ENCODE measurements at places on chromosomes 1 and 21.

- DNase-seq = no peak
Observed at GRCh38 chr1:11414926-11415538, 63.9 kb upstream of the DISP3 start.

DNA sequence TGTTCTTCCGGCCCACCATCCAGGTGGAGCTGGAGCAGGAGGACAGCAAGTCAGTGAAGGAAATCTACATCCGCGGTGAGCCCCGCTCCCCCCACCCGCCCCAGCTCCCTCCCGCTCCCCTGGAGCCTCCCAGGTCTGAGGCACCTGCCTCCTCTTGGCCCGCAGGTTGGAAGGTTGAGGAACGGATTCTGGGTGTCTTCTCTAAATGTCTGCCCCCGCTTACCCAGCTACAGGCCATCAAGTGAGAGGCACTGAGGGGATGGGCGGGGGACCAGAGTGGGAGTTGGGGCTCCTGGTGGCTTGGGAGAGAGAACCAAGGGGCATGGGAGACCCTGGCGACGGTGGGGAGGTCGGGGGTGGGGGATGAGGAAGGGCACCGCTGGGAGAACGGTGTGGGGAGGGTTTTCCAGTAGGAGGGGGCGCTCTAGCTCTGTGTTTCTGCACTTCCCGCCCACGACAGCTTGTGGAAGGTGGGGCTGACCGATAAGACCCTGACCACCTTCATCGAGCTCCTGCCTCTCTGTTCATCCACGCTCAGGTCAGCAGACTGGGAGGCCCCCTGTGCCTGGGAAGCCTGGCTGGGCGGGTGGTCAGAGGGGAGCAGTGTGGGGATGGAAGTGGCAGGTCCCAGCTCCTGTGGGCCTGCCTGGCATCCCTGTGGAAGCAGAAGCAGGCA lies 4.2 kb downstream of the LRRC71 start:
- DNase-seq = no peak

DNA sequence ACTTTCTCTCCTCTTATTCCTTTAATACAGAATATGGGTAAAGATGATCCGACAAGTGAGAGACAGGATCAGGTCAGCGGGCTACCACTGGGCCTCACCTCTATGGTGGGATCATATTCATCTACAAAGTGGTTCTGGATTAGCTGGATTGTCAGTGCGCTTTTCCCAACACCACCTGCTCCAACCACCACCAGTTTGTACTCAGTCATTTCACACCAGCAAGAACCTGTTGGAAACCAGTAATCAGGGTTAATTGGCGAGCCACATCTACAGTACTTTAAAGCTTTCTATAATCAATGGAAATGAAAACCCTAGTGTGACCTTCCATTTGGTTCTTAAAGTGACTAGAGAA lies 643 bp downstream of the NRAS start:
- DNase-seq = no peak

DNA sequence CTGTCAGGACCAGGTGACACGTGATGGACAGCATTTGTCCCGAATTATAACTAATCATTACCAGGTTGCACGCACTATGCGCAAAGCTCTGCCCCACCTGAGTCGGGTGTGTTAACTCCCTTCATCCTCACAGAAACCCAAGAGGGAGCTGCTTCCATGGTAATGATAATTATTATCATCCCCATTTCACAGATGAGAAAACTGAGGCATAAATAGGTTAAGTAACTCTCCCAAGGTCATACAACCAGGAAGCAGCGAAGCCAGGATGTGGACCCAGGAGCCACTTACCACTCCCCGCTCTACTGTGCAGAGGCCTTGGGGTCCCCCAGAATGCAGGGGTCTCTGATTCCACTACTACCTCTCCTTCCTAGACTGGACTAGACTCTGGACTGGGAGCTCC lies 76.7 kb upstream of the TARDBP start:
- DNase-seq = no peak

- DNase-seq = no peak
Observed at GRCh38 chr1:51264451-51264850, 28.4 kb downstream of the RNF11 start.

DNA sequence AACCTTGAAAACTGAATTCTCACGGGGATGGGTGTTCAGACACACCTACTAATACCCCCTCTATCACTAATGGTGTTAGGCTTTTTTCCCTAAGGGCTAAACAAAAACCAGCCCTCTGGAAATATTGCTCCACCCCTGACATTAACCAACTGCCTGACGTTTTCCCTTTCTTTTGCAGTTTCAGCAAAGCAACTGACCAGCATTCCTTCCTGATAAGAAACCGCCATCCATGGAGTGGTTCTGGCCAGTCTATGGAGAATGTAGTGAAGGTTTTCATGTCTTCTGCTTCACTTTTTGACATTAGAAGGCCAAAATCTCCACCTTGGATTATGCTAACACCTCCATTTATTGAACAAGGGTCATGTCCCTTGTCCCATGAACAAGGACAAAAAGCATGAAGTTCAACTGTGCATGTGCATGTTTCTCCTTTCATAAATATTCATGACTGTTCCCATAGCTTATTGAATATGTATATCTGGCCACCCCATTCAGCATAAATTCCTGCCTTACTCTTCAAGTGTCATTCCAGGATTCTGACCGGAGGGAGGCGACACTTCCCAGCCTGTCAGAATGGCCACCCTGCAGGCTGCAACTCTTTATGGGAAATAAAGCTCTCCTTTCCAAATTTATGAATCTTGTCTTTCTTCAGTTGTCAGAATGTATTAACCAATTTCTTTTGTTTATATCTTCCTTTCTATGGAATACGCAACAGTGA lies 314.3 kb downstream of the HHIPL2 start:
- DNase-seq = peak; percentile 5

GRCh38 chr1:57167997-57168396 lies 202.2 kb upstream of the C8B start:
- DNase-seq = no peak

- no peak for DNase-seq
Observed at GRCh38 chr1:54328066-54328636, 78.0 kb downstream of the SSBP3 start.

DNA sequence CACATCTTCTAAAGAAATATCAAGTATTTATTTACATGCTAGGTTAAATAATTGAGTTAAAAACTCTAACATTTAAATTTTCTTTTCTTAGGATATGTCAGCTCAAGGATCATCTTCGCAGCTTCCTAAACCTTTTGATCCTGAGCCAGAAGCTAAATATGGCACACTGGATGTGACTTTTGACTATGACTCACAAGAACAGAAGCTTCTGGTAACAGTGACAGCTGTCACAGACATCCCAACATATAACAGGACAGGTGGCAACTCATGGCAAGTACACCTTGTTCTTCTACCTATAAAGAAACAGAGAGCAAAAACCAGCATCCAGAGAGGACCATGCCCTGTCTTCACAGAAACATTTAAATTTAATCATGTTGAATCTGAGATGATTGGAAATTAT lies 132.7 kb upstream of the SERTAD4 start:
- no peak for DNase-seq

DNA sequence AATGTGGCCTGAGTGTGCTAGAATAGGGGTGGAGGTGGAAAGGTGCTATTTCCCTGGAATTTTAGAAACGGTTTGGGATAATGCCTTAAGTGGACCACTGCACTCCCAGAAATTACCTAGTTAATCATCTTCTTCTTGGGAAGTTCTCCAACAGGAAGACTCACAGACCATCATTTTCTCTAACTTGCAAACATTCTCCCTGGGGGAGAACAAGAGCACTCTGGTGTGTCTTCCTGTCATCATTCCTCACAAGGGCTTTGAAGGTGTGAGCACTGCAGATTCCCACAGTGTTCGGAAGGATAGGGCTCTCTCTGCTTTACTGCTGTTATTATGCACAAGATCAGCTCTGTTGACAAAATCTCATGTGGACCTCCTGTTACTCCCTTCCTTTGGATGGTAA lies 54.9 kb upstream of the TSPAN2 start:
- no peak for DNase-seq

GRCh38 chr1:112982328-112982727 lies 26.3 kb upstream of the SLC16A1 start:
- DNase-seq = no peak

GRCh38 chr1:54456361-54456760 lies 50.2 kb upstream of the SSBP3 start:
- no peak for DNase-seq

- DNase-seq = no peak
Observed at GRCh38 chr1:12356004-12356890, 126.4 kb downstream of the VPS13D start.

DNA sequence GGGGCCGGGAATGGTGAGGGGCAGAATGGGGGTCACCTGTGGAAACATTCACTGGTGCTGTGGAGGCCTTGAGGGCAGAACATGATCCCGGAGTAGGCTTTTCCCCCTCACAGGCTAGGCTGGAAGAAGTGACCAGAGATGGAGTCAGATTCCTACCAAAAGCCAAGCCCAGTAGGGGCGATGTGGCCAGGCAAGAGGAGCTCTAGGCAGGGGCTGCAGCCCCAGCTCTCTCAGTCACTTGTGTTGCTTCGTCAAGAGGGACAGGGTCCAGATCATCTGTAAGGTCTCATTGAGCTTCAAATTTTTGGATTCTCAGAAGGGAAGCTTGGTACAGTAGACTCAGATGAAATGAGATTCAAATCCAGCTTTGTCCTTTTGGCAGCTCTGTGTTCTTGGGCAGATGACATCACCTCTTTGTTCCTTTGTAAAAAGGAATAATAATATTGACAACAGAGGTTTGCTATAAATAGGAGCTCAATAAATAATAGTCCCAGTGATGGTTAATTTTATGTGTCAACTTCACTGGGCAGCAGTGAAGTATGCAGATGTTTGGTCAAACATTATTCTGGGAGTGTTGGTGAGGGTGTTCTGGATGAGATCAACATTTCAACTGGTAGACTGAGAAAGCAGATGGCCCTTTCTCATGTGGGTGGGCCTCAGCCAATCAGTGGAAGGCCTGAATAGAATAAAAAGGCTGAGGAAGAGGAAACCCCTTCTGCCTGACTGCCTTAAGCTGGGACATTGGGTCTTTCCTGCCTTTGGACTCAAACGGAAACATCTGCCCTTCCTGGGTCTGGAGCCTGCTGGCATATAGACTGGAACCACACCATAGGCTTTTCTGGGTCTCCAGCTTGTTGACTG lies 324.7 kb upstream of the USP24 start:
- no peak for DNase-seq

DNA sequence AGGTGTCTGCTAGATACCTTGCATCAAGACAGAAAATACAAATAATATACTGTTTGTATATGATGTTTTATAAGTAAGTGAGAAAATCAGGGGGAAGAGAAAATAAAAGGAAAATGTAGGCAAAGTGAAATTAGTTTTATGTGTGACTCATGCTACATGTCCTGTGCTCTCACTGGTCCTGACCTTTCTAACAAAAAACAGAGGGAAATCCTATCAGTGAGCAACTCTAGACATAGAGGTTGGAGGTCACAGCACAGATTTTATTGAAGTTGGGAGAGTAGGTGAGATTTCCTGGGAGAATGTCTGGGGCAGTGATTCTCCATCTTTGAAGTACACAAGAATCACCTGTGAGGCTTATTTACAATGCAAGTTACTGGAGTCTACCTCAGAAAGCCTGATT lies 9.5 kb downstream of the SCCPDH start:
- DNase-seq = no peak

- no peak for DNase-seq
Observed at GRCh38 chr1:75969550-75969949, 37.3 kb upstream of the ASB17 start.

- no peak for DNase-seq
Observed at GRCh38 chr21:16570856-16571255, 841.1 kb downstream of the USP25 start.

DNA sequence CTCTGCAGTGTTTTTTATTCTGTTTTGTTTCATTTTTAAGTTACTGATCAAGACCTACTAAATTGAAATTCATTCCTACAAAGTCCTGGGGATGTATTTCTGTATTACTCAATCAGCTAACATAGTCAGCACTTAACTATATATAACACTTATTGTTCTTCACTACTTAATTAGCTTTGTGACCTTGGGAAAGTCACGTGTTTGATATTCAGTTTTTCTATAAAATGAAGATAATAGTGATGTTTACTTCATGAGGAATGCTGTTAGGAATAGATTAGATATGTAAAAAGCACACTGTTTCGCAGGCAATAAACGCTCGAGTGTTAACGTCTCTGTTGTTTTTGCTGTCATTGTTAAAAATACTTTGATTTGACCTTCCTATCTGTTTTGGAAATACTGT lies 44.6 kb downstream of the CTTNBP2NL start:
- no peak for DNase-seq

DNA sequence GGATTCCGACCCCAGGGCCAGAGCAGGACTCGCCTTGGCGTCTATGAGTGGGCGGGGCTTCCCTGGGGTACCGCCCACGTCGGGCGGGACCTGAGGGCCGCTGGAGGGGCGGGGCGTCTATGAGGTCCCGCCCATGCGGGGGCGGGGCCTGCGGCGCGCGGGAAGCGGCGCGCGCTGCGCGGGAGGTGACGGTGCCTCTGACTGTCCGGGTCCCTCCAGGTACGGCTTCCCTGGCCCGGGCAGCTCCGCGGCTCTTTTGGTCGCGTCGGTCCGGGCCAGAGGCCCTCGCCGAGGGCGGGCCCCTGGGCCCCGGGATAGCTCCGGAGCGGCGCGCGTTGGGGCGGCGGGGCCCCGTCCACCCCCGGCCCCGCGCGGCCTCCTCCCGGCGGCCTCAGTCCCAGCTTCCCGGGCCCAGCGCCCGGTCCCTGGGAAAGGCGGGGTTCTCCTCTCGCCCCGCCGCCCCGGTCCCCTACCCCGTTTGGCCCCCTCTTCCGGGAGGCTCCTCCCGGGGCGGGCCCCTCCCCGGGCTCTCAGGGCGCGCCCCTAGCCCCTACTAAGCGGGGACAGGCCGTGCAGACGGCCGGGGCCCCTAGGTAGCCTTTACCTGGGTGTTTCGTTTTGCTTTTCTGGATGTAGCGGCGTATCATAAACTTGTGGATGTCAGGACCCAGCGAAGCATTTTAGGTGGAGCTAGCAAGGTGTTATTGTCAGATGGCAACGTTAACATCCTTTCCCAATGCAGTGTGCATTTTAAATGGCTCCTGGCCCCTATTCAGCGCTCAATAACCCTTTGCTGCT lies at the start of gene CHAF1B:
Gene CHAF1B, plus strand, starts transcription at position 160 of the 798 bp plus-strand sequence. CDS start 745 bp downstream, outside the sequence.
- DNase-seq = peak; percentile 94

- DNase-seq = no peak
Observed at GRCh38 chr1:79501153-79501552, 494.6 kb upstream of the ADGRL4 start.

- DNase-seq = no peak
Observed at GRCh38 chr1:154951901-154952657, 3.8 kb downstream of the PBXIP1 start.

- DNase-seq = no peak
Observed at GRCh38 chr1:219160967-219161366, 12.7 kb upstream of the LYPLAL1 start.

- DNase-seq = peak; percentile 97
Observed at GRCh38 chr1:231159963-231160761, 1.7 kb upstream of the TRIM67 start.

DNA sequence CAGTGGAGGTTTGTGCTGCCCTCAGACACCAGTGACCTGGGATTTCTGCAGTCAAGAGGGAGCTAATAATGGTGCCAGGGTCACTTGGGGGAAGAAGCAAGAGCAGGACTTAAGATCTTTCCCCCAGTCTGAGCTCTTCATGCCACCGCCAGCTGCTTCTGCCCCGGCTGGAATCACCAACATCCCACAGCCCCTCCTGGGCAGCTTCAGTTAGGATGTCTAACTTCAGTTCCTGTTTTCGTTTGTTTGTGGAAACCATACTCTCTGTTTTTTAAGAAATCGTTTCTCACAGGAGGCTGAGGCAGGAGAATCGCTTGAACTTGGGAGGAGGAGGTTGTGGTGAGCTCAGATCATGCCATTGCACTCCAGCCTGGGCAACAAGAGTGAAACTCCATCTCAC lies 25.6 kb upstream of the PRDM2 start:
- no peak for DNase-seq
